ENCODE measurements at places on chromosomes 5 and 9.

- H3K4me3 ChIP-seq: no peak overlapping the region
- no peaks in the 10 kb centered on the region for H3K36me3 ChIP-seq
- peaks cover 11% of the 10 kb centered on the region for H3K4me1 ChIP-seq
- no peak for DNase-seq
- no peak overlapping the region for H3K27ac ChIP-seq
Measured at GRCh38 chr9:91720313-91720712, 229.7 kb downstream of the ROR2 start.

GRCh38 chr9:95880021-95880690 is 4.7 kb downstream of the ERCC6L2 start:
- no peak overlapping the region for H3K4me3 ChIP-seq
- H3K27ac ChIP-seq: peak overlapping the region; percentile 55
- H3K27me3 ChIP-seq: no peaks in the 10 kb centered on the region
- DNase-seq: no peak

DNA sequence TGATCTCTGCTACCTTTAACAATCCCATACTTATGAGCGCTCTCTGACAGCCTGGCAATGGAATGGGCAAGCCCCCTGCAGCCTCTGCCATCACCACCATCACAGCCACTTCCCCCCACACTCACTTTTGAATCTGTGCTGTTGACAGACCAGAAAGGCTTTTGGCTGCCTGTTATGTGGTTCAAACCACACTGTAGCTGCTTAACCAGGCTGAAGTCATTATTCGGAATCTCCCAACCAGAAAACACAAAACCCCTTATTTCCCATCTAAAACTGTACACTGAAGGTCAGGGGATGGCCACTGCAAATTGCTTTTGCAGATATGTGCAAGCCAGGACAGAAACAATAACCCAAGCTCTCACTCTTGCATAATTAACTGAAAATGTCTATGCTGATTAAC is 35.8 kb downstream of the PTCH1 start:
- peaks cover 2% of the 10 kb centered on the region for H3K4me1 ChIP-seq
- no peak overlapping the region for H3K4me3 ChIP-seq
- H3K36me3 ChIP-seq: no peaks in the 10 kb centered on the region
- H3K27me3 ChIP-seq: peaks cover 14% of the 10 kb centered on the region

DNA sequence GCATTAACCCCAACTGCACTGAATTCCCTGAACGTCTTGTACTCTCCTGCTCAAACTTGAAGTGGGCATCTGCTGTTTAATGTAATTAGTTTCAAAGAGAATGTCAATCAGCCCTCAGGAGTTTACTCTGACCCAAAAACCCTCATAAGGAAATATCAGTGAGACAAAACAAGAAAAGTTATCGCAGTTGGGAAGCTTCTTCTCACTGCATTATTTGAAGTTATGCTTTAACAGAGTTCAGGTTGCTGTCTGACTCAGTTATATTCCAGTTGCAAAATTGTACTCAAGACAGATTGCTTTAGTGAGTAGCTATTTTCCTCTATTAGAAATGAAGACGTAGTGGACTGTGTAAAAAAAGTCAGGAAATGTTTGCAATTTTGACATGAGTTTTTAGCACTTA is 52.1 kb downstream of the PPIC start:
- no peak overlapping the region for H3K27ac ChIP-seq
- DNase-seq: no peak
- no peak overlapping the region for H3K4me3 ChIP-seq
- H3K36me3 ChIP-seq: no peaks in the 10 kb centered on the region
- no peaks in the 10 kb centered on the region for H3K4me1 ChIP-seq
- peaks cover 6% of the 10 kb centered on the region for H3K27me3 ChIP-seq

- H3K36me3 ChIP-seq: no peaks in the 10 kb centered on the region
- DNase-seq: no peak
- H3K4me1 ChIP-seq: no peaks in the 10 kb centered on the region
- H3K27me3 ChIP-seq: no peaks in the 10 kb centered on the region
- no peak overlapping the region for H3K27ac ChIP-seq
Measured at GRCh38 chr5:149824120-149824519, 94.0 kb downstream of the PPARGC1B start.

- no peak overlapping the region for H3K4me3 ChIP-seq
- no peaks in the 10 kb centered on the region for H3K36me3 ChIP-seq
- H3K27ac ChIP-seq: no peak overlapping the region
- H3K27me3 ChIP-seq: no peaks in the 10 kb centered on the region
Measured at GRCh38 chr9:96514800-96515158, 64.8 kb downstream of the HABP4 start.

DNA sequence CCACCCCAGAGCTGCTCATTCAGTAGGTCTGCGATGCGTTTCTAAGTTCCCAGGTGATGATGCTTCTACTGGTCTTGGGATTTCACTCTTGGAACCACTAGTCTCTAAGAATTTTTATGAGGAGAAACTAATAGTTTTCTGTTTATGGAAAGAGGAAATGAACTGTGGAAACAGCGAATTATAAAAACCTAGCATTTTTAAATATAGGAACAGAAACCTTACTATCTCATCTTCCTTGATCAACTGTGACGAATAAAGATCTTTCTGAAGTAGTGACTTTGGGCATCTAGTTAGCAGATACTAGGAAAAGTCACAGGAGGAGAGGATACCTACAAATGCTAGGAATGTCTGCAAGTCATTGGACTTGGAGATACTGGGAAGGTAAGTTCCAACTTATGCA is 376.8 kb upstream of the RFX3 start:
- no peaks in the 10 kb centered on the region for H3K27me3 ChIP-seq
- no peak overlapping the region for H3K4me3 ChIP-seq
- H3K36me3 ChIP-seq: peaks cover 26% of the 10 kb centered on the region

DNA sequence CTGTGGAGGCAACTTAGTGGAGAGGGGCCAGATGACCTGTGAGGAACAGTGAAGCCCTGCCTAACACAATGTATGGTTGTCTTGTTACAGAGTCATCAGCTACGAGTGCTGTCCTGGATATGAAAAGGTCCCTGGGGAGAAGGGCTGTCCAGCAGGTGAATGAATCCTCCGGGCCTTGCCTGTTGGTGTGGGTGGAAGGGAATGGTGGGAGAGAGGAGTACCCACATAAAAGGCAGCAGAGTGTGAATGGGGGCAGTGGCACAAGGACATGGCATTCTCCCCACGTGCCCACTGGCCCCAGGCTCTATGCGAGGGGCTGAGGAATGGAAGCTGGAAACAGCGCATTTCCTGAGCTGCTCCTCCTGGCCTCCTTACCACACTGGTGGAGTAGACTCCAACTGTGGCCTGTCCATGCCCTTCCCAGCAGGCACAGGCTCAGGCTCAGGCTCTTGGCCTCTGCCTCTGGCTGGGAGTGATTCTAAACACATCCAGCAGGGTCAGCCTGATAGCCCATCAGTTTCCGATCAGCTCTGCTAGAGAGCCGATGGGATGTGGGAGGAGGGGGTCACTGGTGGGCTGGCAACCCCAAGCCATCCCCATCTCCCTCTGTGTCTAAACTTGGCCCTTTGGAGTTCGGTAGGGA is 15.3 kb downstream of the TGFBI start:
- no peak for DNase-seq
- H3K4me1 ChIP-seq: peaks cover 7% of the 10 kb centered on the region
- H3K27me3 ChIP-seq: peaks cover 11% of the 10 kb centered on the region

GRCh38 chr5:105806596-105806995 is 1864.1 kb downstream of the EFNA5 start:
- no peak for DNase-seq
- H3K4me3 ChIP-seq: no peak overlapping the region
- no peak overlapping the region for H3K27ac ChIP-seq

DNA sequence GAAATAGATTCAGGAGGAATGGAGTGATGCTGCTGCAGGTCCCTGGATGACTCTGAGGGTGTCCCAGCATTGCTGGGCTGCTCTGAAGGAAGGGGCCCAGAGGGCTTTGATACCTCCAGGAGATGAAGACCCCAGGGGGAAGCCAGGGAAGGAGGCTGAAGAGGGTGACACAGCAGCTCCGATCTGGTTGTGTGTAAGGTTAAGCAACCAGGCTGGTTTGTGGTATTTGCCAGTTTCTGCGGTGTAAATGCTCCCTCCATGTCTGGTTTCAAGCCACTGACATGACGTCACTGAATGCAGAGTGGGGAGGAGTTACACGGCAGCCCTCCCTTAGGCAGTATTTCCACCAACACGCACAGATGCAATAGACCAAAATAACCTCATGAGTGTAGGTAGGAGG is 40.0 kb upstream of the ORM1 start:
- no peaks in the 10 kb centered on the region for H3K4me1 ChIP-seq
- H3K27ac ChIP-seq: no peak overlapping the region
- H3K27me3 ChIP-seq: no peaks in the 10 kb centered on the region
- DNase-seq: peak; percentile 18

- DNase-seq: no peak
- H3K27me3 ChIP-seq: no peaks in the 10 kb centered on the region
- no peaks in the 10 kb centered on the region for H3K36me3 ChIP-seq
Measured at GRCh38 chr9:76525196-76525595, 66.2 kb downstream of the GCNT1 start.

- DNase-seq: no peak
- H3K4me3 ChIP-seq: no peak overlapping the region
- H3K27me3 ChIP-seq: peaks cover 10% of the 10 kb centered on the region
- no peak overlapping the region for H3K27ac ChIP-seq
Measured at GRCh38 chr9:96587338-96588315, 32.0 kb downstream of the CDC14B start.

- H3K36me3 ChIP-seq: no peaks in the 10 kb centered on the region
- no peak for DNase-seq
Measured at GRCh38 chr9:118170032-118170955, 466.1 kb downstream of the TLR4 start.
